ENCODE measurements at places on chromosomes 12 and 14. TPM values are rescaled to one million over a fixed set of nuclear protein-coding genes. Genes with fewer than 3 reads are reported as not detected.

Gene POTEG
- total RNA-seq, result not detected

Gene SMCO2
- total RNA-seq, result 0.58 TPM

Gene RHEBL1
- total RNA-seq, result 3.8 TPM

Gene DHH
- 0.04 TPM for total RNA-seq

Gene TAS2R8
- total RNA-seq, result not detected

Gene C1RL
- 29.6 TPM for total RNA-seq

Gene CMTM5
- total RNA-seq, result not detected

Gene NOS1
- total RNA-seq, result 0.04 TPM

Gene NUMB
- total RNA-seq, result 30.5 TPM

Gene TMEM229B
- total RNA-seq, result 0.21 TPM

Gene LHX5
- total RNA-seq, result 0.50 TPM

Gene VRTN
- total RNA-seq, result not detected

Gene HOXC10
- 9.2 TPM for total RNA-seq

DNA sequence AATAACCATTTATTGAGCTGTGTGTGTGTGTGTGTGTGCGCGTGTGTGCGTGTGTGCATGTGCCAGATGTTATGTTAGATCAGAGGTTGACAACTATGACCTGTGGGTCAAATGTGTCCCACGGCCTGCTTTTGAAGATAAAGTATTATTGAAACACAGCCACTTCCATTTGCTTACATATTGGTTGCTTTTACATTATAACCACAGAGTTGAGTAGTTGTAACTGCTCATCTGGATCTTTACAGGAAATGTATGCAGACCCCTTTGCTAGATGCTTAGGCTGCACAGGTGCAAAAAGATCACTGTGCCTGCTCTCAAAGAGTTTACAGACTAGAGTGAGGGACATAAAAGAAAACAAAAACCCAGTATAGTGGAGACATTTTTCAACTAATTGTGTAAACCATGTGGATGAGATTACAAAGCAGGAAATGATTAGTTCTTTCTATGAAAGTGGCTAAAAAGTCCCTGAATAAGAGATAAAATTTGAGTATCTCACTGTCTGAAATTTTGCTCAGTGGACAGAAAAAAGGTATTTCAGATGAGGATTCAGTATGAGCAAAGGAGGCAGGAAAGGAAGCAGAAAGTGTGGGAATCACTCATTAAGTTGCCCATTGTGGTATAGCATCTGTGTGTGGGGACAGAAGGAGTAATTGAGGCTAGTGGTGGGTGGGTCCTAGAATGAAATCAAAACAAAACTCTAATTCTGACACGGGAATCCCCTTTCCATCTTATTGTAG, 188.4 kb downstream of the PAH start:
- DNase-seq, result no peak

GRCh38 chr12:46126050-46126727, 135.8 kb upstream of the SCAF11 start:
- no peak for DNase-seq

GRCh38 chr12:64890873-64891468, 66.5 kb downstream of the TBC1D30 start:
- DNase-seq, result no peak

DNA sequence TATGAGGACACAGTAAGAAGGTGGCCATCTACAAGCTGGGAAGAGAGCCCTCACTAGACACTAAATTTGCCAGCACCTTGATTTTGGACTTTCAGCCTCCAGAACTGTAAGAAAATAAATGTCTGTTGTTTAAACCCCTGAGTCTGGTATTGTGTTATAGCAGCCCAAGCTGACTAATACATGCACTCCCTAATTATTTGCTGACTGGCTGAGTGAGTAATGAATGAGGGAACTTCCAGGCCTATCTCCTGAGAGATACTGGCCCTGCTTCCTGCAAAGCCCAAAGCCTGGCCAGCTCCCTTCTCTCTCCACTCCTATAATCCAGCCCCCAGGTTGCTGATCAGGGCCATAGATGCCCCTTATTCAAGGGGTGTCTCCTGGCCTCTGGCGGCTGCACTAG, 120.0 kb upstream of the NOS1 start:
- no peak for DNase-seq

- no peak for DNase-seq
These were observed 70.8 kb downstream of the POLR3B start for GRCh38 chr12:106428384-106428783.

GRCh38 chr14:55129086-55129427, at the start of gene LGALS3:
TSS of gene LGALS3 (plus strand) at chr14:55129252. CDS start at chr14:55137374, 8,122 bp downstream.
- no peak for DNase-seq

GRCh38 chr14:52458721-52459085, 93.6 kb downstream of the TXNDC16 start:
- DNase-seq, result no peak

DNA sequence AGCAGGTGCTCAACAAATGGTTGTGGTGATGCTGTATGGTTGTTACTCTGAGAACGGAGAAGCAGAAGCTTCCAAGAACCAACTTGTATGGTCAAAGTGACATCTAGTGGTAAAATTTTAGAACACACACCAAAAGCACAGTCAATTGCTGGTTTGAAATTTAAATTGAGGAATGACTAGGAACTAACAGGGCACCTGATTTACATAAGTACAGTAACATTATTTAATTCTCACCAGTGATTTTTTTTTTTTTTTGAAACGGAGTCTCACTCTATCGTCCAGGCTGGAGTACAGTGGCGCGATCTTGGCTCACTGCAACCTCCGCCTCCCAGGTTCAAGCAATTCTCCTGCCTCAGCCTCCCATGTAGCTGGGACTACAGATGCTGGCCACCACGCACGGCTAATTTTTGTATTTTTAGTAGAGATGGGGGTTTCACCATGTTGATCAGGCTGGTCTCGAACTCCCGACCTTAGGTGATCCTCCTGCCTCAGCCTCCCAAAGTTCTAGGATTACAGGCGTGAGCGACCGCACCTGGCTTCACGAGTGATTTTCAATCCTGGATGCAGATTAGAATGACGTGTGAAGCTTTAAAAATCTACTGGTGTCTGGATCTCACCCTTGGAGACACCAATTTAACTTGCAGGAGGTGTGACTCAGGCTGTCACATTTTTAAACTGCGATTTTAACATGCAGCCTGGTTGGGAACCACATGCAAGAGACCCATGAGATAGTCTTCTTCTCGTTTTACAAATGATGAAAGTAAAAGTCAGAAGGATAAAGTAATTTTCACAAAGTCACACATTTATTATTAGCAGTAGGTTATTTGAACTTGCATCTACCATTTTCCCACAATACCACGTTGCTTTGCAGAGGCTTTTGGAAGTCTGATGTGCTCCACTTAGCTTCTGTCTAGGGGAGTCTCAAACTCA, 14.1 kb upstream of the NUMB start:
- DNase-seq, result no peak

GRCh38 chr14:75260025-75260763, 18.4 kb upstream of the FOS start:
- DNase-seq, result no peak

- DNase-seq, result no peak
These were observed 38.3 kb upstream of the RIMBP2 start for GRCh38 chr12:130754234-130754901.

- DNase-seq, result no peak
These were observed 307.2 kb downstream of the AEBP2 start for GRCh38 chr12:19746471-19746870.

- no peak for DNase-seq
These were observed 192.3 kb upstream of the FSCB start for GRCh38 chr14:44699391-44699790.

GRCh38 chr14:55355922-55356321, 55.7 kb downstream of the ATG14 start:
- no peak for DNase-seq

DNA sequence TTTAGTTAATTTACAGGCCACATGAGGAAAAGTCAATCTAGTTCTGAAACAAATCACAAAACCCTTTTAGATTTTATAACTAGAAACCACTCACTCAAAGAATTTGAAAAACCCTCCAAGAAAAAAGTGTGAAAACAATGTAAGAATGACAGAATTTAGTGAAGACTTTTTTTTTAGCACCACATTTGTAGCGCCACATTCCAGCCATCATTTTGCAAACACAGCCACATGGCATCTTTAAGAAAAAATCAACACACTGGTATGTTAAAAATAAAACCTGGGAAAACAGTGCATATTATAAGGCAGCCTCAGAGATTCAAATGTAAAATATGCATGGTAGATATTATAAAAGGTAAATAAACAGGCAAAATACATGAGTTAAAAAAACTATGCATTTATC, 22.3 kb upstream of the ALX1 start:
- no peak for DNase-seq

DNA sequence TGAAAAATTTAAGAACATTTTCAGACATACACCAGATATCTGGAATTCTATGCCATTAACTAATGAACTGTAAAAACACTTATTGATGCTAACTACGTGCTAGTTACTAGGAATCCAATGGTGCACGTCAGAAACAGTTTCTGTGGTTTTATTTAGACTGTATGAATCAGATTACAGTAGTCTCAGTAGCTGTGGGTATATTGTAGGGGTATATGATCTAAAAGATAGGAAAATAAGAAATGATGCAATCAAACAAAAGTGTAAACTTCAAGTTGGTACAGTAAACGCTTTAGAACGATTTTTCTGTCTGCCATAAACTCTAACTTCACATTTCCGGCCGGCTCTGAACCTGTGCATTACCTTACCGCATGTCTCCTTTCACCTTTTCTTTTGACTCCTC, 2.3 kb downstream of the ABCC9 start:
- DNase-seq, result no peak

DNA sequence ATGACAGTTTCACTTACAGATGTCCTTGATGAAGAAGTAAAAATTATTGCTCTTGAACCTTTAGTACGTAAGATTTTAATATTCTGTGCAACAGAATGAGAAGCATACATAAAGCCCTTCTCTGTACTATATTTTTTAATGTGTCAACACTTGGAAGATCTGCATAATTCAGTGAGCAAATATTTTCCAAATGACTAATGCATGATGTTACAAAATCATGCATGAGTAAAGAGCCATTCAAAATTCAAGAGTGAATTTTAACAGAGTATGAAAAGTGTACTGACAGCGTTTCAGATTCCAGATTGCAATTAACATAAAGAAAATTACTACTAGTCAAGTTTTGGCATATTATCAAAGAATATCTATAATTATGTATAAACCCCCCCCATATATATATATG, 101.4 kb upstream of the BBS10 start:
- no peak for DNase-seq

GRCh38 chr12:7916936-7917335, 19.1 kb downstream of the SLC2A3 start:
- DNase-seq, result no peak

DNA sequence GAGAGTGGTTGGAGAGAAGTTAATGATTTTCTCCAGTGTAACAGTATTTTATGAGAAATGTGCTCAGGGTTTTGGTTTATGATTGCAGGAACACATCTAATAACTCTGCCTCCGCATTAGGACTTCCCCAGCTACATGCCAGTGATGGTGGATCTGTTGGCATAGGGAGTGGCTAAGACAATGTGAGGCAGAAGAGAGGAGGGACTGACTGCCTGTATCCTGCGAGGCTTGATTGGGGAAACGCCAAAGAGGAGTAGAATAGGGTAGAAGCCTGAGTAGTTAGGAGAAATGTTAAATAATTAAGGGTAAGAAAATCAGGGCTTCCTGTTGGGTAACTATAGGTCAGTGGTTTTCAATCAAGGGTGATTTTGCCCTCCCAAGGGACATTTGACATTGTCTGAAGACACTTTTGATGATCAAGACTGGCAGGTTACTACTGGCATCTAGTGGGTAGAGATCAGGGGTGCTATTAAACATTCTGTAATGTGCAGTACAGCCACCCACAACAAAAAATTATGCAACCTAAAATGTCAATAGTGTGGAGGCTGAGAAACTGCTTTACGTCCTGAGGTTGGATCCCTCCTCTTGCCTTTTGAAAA, 12.8 kb downstream of the TDG start:
- no peak for DNase-seq

DNA sequence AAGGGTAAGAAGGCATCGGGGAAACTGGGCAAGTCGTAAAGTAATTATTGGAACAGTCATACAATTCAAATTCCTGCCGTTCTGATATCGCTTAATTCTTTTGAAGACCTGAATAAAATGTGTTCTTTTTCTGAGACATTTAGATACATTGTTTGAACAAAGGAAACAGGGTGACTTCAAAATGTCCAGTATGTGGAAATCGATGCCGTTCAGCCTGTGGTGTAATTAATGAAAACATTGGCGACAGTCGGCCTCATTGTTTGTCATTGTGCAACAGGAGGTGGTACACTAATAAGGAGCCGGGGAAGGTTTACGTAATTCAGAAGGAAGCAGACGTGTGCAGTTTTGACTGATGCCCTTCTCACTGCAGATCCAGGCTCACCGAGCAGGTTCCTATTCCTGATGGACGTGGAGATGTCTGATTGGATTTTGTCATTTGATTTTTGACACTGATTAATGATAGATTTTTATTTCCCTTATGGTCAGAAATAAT, 92.7 kb downstream of the BORCS5 start:
- no peak for DNase-seq

- DNase-seq, result no peak
These were observed 359.4 kb downstream of the TMEM121 start for GRCh38 chr14:105885561-105886320.

DNA sequence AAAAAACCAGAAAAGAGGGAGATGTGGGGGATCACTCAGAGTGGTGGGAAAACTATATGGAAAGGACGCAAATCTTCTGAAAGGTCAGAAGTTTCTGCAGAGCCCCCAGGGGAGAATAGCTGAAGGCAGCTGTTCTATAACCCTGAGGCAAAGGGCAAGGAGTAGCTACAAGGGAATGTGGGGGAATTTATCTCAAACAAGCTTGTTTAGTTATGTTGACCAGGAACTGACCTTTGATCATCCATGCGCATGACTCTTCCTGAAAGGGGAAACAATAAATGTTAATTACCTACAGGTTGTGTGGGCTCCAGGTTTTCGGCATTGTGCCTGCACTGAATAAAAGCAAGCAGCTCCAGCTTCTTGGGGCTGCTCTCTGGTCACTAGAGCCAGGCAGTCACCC, 968.5 kb downstream of the AACS start:
- no peak for DNase-seq
